Inflammatory macrophage treated with lipopolysaccharide for 4 hours (primary cell): ENCODE measurements at places on chromosomes 7 and 10.
A peak's percentile ranks its signal among the peaks of the same experiment; 100 is the strongest.

DNA sequence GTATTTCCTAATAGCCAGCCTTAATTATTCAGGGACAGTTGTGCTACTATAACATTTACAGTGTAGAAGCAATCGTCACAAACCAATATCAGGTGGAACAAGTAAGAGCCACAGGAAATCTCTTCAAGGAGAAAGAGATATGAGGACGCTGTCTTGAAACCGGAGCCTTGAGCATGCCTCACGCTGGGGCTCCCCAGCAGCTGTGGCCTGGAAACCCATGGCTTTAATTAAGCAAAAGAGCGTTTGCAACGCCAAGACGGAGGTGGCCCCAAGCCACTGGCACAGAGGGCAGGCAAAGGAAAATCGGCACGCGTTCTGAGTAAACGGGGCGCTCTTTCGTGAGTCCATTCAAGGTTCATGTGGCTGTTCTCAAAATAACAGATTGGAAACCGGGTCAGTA is 84.4 kb downstream of the C10orf90 start:
- no peak for DNase-seq

- DNase-seq = no peak
Measured at GRCh38 chr7:139750459-139751095, 27.2 kb downstream of the HIPK2 start.

- peak; percentile 83 for DNase-seq
Measured at GRCh38 chr10:74585231-74586087, 240.9 kb upstream of the KAT6B start.

- peak; percentile 3 for DNase-seq
Measured at GRCh38 chr7:136254148-136254547, 277.0 kb upstream of the MTPN start.

- peak; percentile 64 for DNase-seq
Measured at GRCh38 chr7:130925136-130925794, 191.3 kb upstream of the KLF14 start.

- no peak for DNase-seq
Measured at GRCh38 chr7:70266186-70266585, 667.9 kb downstream of the AUTS2 start.

DNA sequence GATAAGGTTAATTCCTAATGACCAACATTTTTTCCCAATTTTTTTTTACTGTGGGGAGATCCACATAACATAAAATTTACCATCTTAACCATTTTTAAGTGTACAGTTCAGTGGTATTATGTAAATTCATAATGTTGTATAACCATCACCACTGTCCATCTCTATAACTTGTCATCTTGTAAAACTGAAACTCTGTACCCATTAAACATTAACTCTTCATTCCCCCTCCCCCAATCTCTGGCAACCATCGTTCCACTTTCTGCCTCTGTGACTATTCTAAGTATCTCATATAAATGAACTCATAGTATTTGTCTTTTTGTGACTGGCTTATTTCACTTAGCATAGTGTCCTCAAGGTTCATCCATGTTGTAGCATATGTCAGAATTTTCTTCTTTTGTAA is 46.0 kb upstream of the HPS1 start:
- no peak for DNase-seq

DNA sequence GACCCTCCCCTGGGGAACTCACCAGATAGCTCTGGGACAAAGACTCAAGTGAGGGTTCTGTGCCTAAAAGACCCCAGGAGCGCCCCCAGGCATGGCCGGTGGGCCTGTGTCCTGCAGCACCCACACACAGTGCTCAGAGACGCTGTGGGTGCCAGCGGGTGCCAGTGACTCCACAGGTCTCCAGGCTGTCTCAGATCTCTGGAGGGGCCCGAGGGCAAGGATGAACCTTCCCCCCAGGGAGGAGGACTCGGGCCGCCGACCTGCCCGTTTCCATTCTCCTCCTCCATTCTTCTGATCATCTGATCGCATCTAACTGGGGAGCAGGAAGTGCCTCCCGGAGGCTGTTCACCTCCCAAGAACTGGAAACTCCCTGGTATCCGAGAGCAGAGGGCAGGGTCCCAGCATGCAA is 980 bp downstream of the ADAM8 start:
- no peak for DNase-seq

GRCh38 chr10:62027841-62028501 is 126.5 kb downstream of the ARID5B start:
- no peak for DNase-seq
